ENCODE measurements at places on chromosomes 5 and 9.

DNA sequence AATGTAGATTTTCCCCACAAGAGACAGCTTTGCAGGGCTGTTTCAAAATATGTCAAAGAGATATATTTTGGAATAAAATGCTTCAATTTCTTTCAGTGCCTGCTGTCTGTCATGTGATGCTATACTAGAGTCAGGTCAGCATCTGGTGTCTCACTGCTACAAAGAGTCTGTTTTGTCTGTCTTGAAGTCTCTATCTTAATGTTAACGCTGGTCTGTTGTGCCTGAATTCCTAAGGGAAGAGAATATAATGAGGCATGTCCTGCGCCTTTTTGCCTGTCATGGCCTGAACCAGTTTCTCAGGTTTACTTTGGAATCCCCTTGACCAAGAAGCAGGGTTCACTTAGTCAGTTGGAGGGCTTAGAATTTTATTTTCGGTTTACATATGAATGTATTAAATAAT is 176.4 kb downstream of the PDZD2 start:
- DNase-seq, result no peak

GRCh38 chr5:106728208-106728607 is 942.5 kb downstream of the EFNA5 start:
- DNase-seq, result no peak

- no peak for DNase-seq
These were observed 129.3 kb downstream of the EFNA5 start for GRCh38 chr5:107541400-107541799.

GRCh38 chr5:129141696-129142095 is 47.1 kb downstream of the ISOC1 start:
- DNase-seq, result no peak

- peak; percentile 20 for DNase-seq
These were observed 220.0 kb downstream of the GOLPH3 start for GRCh38 chr5:31954091-31954490.

DNA sequence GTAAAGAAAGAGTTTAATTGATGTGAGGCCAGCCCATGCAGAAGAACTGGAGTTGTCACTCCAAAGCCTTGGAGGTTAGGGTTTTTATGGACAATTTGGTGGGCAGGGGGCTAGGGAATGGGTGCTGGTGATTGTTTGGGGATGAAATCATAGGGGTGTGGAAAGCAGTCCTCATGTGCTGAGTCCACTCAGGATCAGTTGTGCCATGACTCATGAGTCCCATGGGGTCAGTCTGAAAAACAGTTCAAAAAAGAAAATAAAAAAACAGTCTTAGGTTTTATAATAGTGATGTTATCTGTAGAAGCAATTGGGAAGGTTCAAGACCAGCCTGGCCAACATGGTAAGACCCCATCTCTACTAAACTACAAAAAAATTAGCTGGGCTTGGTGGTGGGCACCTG is 162.3 kb downstream of the KDM4C start:
- DNase-seq, result no peak
